ENCODE measurements at places on chromosomes 12 and 14.

DNA sequence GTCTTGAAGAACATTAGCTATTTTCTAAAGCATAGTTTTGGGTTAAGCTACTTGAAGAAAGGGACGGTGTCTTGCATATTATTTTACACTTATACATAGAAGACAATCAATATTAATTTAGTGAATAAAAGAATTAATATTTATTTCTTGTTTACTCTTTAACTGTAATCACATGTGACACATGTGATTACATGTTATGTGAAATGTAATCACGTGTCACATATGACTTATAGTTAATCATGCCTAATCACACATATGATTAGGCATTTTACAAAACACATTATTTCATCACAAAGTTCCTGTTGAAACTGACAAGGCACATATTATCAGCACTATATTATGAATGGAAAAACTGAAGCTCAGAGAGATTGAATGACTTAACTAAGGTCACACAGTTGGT lies 4.8 kb downstream of the PAH start:
- DNase-seq, result no peak

GRCh38 chr12:54328595-54329337 lies 3.8 kb downstream of the COPZ1 start:
- no peak for DNase-seq

DNA sequence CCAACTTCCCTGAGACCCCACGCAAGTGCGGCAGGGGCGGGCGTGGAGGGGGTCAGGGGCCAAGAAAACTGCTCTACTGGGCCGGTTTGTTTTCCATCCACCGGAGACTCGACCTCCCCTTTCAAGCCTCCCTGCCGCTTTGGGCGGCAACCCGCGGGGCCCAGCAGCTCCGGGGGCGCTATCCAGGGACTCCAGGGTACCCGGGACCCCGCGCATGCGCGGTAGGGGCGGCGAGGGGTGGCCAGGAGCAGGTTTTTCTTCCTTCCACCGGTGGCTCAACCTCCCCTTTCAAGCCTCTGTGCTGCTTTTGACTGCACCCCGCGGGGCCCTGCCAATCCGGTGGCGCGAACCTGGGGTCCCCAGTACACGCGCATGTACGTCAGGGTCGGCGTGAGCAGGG lies 323.5 kb downstream of the ALG10 start:
- no peak for DNase-seq

DNA sequence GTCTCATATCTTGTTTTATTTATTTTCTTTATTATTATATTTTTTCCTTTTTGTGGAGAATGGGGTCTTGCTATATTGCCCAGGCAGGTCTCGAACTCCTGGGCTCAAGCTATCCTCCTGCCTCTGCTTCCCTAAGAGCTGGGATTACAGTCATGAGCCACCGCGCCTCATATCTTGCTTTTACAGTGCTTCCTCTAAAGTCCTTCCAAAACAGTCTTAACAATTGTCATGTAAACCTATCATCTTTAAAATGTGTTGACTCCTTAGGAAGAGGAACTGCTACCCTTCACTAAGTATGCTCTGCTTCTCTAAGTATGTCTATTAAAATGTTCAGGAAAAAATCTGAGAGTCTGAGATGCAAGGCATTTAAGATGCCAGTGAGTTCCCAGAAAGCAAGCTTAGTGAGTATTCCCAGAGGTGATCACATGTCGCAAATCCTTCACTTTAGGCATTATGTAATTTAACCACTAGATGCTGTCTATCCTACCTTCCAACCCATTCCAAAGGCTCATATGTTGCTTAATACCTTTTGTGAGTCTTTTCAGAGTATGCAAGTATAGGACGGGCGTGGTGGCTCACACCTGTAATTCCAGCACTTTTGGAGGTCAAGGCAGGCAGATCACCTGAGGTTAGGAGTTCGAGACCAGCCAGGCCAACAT lies 19.7 kb upstream of the FOXJ2 start:
- no peak for DNase-seq

GRCh38 chr12:118841588-118841987 lies 139.8 kb upstream of the SRRM4 start:
- DNase-seq, result no peak

DNA sequence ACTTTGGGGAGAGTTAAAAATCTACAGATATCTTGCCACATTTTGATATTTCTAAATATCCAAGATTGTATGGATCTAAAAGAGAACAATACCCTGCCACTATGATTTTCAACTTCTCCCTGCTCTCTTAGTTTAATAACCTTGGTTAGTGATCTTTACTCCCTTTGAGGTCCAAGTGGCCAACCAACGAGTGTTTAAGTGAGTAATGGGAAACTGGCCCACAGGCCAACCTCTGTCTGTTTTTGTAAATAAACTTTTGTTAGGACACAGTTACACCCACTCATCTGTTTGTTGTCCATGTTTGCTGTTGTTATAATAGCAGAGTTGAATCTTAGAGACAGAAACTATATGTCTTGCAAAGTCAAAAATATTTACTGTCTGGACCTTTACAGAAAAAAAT lies 30.9 kb upstream of the NKX2-1 start:
- no peak for DNase-seq

- DNase-seq, result no peak
Measured at GRCh38 chr12:31118347-31119191, 44.9 kb downstream of the DDX11 start.

GRCh38 chr14:76326918-76327689 lies 48.8 kb upstream of the ESRRB start:
- no peak for DNase-seq

- DNase-seq, result no peak
Measured at GRCh38 chr14:99192028-99192621, 79.9 kb downstream of the BCL11B start.

GRCh38 chr12:69608114-69608513 lies 2.6 kb downstream of the LRRC10 start:
- DNase-seq, result no peak

DNA sequence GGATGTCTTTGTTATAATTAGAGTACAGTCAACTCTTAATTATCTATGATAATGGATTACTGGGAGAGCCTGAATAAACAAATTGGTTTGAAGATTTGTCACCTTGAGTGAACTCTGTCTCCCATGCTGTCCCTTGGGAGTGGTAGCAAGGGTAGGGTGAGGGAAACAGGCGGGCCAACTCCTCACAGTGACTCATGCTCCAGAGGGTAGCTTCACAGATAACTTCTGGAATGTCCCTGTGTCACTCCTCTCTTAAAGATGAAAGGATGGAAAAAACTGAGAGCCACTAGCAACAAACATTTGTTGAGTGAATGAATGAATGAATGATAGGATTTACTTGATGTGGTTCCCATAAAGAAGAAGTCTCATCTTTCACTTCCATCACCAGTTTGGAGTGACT lies 53.5 kb downstream of the RASSF9 start:
- no peak for DNase-seq

GRCh38 chr12:63276537-63277365 lies 125.8 kb upstream of the AVPR1A start:
- no peak for DNase-seq

DNA sequence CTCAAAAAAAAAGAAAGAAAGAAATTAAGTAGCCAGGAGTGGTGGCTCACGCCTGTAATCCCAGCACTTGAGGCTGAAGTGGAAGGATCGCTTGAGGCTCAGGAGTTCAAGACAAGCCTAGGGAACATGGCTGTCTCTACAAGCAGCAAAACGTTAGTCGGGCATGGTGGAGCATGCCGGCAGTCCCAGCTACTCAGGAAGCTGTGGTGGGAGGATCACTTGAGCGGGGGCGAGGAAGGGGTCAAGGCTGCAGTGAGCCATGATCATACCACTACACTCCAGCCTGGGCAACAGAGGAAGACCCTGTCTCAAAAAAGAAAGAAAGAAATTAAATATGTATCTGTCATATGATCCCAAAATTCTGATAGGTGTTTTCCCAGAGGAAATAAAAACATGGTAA lies 5.3 kb downstream of the RAD52 start:
- DNase-seq, result no peak

GRCh38 chr14:71511152-71511551 lies 421.1 kb upstream of the RGS6 start:
- no peak for DNase-seq

DNA sequence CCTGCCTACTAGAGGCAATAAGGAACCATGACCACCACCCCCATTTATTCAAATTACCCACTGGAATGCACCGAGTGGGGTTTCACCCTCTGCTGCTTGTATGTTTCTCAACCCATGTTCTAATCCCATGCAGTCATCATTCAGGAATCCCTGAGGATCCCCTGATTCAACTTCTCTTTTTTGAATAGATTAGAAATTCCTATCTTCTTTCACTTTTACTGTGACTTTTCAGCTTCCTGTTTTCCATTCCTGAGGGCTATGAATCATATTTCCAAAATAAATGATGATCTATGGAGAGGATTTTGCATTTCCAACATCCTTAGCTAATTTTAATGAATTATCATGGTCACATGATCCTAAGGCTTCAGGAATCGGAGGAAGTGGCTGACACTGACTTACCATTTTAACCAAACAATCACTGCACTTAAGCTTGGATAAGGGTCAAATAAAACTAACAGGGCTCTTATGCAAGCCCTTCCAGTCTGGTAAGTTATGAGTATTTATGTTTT lies 19.4 kb upstream of the P2RX4 start:
- DNase-seq, result no peak

DNA sequence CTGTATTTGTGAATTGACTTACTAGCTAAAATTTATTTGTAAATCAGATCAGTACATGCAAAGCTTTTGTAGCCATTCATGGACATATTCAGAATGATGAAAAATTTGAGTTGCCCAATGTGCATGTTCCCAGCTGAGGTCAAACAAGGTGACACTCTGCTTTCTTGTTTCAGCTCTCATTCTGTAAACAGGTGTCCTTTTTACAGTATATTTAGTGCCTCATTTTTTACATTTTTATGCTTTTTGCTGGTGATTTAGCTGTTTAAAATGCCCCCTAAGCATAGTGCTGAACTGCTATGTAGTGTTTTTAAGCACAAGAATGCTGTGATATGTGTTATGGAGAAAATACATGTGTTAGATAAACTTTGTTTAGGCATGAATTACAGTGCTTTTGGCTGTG lies 76.3 kb downstream of the MIA2 start:
- DNase-seq, result no peak

- DNase-seq, result no peak
Measured at GRCh38 chr14:104424406-104425072, 155.0 kb upstream of the C14orf180 start.
